ENCODE measurements at places on chromosomes 16 and 17. TPM values are rescaled to one million over a fixed set of nuclear protein-coding genes. Genes with fewer than 3 reads are reported as not detected.

Gene PDPK1
- polyA plus RNA-seq = 12.8 TPM

Gene NFAT5
- polyA plus RNA-seq = 2.7 TPM

Gene EVPL
- 229 TPM for polyA plus RNA-seq

Gene TP53TG3
- 0.36 TPM for polyA plus RNA-seq

Gene TSPOAP1
- polyA plus RNA-seq = 14.9 TPM

Gene CORO7
- polyA plus RNA-seq = 12.8 TPM

Gene FOXC2
- 0.10 TPM for polyA plus RNA-seq

Gene GNG13
- not detected for polyA plus RNA-seq

Gene SLFN13
- 3.7 TPM for polyA plus RNA-seq

Gene GPR179
- 0.04 TPM for polyA plus RNA-seq

Gene ATP2C2
- polyA plus RNA-seq = 2.2 TPM

Gene KRTAP1-5
- 0.09 TPM for polyA plus RNA-seq

Gene PRDM7
- not detected for polyA plus RNA-seq

Gene KCNH6
- polyA plus RNA-seq = 0.04 TPM

Gene MMP28
- 14.8 TPM for polyA plus RNA-seq

Gene RBFOX1
- 0.01 TPM for polyA plus RNA-seq

Gene KCNG4
- polyA plus RNA-seq = not detected

Gene YBX2
- 13.0 TPM for polyA plus RNA-seq
